Fibroblast of villous mesenchyme (primary cell): ENCODE measurements at places on chromosomes 4 and X.

- DNase-seq, result no peak
These were observed 35.5 kb downstream of the NCAPG start for GRCh38 chr4:17846266-17846665.

- no peak for DNase-seq
These were observed 94.7 kb upstream of the SPRY1 start for GRCh38 chr4:123301923-123302322.

DNA sequence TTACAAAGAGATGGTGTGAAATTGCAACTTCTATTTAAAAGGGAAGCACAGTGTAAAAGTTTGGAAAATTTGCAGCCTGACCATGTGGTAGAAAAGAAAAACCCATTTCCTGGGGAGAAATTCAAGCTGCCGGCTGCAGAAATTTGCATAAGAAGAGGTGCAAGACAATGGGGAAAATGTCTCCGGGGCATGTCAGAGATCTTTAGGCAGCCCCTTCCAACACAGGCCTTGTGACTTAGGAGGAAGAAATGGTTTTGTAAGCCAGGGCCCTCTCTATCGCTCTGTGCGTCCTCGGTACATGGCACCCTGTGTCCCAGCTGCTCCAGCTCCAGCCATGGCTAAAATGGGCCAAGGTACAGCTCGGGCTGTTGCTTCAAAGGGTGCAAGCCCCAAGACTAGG lies 40.4 kb downstream of the CCDC158 start:
- DNase-seq, result no peak

GRCh38 chr4:44869222-44869882 lies 143.0 kb upstream of the GNPDA2 start:
- DNase-seq, result no peak

DNA sequence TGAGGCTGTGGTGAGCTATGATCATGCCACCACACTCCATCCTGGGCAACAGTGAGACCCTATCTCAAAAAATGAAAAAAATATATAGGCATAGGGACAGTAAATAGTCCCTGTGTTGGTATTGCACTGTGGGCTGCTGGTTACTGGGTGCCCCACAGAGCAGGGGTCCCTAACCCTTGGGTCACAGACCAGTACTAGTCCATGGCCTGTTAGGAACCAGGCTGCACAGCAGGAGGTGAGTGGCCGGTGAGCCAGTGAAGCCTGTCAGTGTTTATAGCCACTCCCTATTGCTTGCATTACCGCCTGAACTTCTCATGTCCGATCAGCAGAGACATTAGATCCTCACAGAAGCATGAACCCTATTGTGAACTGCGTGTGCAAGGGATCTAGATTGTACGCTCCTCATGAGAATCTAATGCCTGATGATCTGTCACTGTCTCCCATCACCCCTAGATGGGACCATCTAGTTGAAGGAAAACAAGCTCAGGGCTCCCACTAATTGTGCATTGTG lies 106.5 kb downstream of the TNIP2 start:
- DNase-seq, result no peak

- DNase-seq, result no peak
These were observed 47.0 kb downstream of the TASL start for GRCh38 chrX:30530606-30531005.

- DNase-seq, result no peak
These were observed 51.5 kb downstream of the PJA1 start for GRCh38 chrX:69113723-69114122.

DNA sequence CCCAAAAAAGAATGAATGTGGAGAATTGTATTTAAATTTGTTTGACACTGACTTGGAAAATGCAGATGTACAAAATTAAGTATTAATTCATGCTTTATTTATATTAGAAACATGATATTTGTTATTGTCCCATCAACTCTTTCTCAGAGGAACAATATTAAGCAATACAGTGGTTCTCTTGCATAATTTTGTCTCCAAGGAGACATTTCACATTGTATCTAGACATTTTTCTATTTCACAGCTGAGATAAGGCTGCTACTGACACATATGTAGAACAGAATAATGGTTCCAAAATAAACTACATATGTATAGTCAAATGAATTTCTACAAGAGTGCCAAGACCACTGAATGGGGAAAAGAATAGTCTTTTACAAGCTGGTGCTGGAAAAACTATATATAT lies 427.9 kb upstream of the SPANXN1 start:
- DNase-seq, result peak; percentile 36

GRCh38 chrX:104695593-104695992 lies 129.6 kb downstream of the IL1RAPL2 start:
- no peak for DNase-seq

DNA sequence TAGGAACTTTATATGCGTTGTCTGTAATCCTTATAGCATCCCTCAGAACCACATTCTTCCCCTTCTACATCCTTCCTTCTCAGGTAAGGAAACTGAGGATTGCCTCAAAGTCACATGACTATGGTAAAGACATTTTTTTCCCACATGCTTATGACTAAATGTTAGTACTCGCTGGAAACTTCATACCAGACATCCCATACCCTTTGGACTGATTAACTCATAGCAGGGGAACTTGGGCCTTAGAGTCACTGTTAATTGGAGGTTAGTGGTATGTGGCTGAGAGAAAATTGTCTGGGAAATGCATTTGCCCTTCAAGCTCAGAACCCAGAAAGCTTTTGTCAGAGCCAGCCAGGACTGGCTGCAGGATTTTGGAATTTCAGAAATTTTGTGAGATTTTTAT lies 155.0 kb downstream of the RELL1 start:
- DNase-seq, result no peak

DNA sequence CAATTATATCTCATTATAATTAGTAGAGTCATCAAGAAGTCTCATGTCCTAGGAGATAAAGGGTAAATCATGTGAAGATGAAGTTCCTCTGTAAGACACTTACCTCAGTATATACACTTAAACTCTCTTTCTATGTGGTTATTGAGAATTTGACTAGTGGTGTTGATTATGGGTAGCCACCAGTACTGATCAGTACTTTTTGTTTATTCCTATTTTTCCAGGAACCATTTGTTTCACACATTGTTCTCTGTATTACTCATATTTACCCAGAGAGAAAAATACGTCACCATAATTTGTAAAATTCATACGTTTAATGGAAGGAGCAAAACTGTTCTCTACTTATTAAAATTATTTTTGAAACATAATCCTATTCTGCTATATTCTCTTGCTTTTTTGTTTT lies 55.8 kb upstream of the PRDM8 start:
- no peak for DNase-seq

GRCh38 chr4:31052519-31052918 lies 332.4 kb downstream of the PCDH7 start:
- DNase-seq, result no peak

DNA sequence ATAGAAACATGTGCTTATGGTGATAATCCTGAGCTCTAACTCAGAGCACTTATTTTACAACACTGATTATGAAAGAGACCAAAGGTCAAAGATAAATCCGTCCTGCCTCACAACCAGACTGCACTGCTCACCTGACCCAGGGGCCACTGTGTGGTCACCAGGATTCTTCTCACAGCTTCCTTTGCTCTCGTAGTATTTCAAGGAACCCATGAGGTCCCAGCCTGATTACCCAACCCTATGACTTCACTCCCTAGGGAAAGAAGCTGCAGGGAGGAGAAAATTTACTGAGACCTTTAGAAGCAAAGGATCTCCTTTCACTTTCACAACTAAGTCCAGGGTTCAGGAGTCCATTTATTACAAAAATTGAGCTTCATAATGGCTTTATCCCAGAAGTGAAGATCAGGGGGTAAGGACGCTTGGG lies 9.6 kb downstream of the SLC25A5 start:
- DNase-seq, result peak; percentile 99

DNA sequence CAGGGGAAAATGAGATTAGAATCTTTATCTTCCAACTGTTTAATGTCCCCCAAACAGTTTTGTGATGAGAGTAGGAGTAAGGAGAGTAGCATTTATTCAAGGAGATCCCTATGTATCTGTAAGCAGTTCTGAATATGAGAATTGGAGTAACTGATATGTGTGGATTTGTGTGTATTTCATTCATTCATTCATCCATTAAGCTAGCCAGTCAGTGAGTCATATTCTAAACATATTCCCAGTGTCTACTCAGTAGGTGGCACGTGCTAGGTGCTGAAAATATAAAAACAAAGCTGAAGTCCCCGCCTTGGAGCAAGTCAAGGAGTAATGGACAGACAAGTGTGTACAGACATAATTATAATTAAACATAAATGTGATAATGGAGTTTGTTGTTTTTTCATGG lies 12.4 kb upstream of the STX18 start:
- no peak for DNase-seq

- DNase-seq, result no peak
These were observed 10.5 kb upstream of the PAQR3 start for GRCh38 chr4:78949735-78950134.

GRCh38 chr4:34091451-34091850 lies 2152.9 kb downstream of the ARAP2 start:
- DNase-seq, result peak; percentile 5

GRCh38 chr4:172573899-172574298 lies 594.7 kb upstream of the GALNT7 start:
- DNase-seq, result no peak

GRCh38 chr4:75708218-75708691 lies 16.1 kb upstream of the USO1 start:
- no peak for DNase-seq

GRCh38 chr4:145501051-145501660 lies 19.5 kb downstream of the SMAD1 start:
- no peak for DNase-seq

DNA sequence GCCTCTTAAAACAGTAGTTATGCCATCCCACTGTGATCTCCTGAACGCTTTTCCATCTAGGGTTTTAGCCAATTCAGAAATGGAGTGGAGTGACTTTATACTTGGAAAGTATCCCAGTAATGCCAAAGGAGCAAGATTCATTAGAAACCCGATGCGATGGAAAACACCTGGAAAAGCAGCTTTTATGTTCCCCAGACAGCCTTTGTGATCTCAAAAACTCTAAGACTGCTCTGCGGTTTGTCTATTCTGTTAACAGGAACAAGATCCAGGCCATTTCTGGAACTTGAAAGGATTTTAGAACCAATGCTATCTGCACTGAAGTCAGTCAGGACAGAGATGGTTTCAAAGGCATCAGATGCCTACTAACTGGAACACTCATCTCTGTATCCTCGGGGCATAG lies 145.1 kb downstream of the APBB2 start:
- DNase-seq, result peak; percentile 76

DNA sequence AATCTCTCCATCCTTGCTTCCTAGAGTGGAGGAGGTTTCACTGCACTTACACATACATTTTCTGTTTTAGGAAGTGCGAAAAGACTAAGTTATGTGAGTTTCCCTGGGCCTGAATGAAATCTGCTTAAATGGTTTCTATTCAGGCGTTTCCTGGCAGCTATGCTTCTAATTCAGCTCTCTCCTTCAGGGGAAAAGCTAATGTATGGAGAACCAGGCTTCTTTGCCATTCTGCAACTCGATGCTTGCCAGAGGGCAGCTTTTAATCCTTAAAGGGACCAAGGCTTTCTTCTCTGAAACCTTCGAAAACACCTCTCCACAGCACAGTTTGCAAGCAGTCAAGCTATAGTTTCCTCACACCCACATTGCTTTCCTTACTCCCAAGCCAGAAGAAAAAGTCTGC lies 89.5 kb upstream of the ARX start:
- DNase-seq, result no peak

DNA sequence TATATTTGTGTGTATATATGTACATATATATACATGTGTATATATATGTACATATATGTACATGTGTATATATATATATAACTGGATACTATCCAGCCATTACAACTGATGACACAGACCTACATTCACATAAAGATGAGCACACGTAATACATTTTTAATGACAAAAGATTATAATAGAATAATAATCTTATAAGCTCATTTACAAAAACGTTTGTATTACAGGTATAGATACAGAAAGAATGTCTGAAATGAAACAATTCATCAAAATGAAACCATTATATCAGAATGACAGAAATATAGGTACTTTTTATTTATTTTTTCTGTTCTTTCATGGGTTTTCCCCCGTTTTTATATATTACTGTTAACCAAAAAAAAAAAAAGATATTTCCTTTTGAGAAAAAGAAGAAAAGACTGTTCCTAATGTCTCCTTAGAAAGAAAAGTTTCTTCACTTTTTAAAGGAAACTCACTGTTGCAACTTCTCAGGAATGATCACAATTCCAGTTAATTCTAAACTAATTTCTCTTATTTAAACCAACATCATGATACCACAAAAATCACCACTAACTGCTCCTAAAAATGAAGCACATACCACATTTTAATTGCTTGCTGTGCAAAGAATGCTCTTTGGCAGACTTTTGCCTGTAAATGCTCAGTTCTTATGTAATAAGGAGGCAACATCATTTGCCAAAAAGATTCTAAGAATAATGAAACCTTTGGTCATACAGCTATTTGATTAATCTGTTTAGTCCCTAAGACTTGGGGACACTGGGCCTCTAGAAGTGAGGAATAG lies 18.9 kb downstream of the LEF1 start:
- peak; percentile 33 for DNase-seq

DNA sequence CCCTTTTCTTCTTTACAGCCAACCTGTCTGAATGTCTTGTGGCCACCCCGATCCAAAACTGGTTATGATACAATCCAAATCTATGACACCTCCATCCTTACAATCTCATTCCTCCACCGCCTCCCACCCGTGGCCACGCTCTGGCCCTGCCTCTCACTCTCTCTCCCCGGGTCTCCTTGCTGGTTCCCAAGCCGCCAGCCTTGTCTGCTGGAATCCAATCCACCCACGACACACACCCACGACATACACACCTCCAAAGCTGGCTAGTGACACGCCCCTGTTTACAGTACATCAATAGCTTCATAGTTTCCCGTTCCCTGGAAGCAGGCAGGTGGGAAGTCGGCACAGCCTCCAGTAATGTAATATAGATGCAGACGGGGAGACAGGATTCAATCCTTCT lies 99.0 kb downstream of the WFS1 start:
- no peak for DNase-seq
